ENCODE measurements at places on chromosomes 1 and 21. TPM values are rescaled to one million over a fixed set of nuclear protein-coding genes. Genes with fewer than 3 reads are reported as not detected.

GRCh38 chr1:215623162-215623561 is 56.1 kb downstream of the KCTD3 start:
- no peak for DNase-seq

DNA sequence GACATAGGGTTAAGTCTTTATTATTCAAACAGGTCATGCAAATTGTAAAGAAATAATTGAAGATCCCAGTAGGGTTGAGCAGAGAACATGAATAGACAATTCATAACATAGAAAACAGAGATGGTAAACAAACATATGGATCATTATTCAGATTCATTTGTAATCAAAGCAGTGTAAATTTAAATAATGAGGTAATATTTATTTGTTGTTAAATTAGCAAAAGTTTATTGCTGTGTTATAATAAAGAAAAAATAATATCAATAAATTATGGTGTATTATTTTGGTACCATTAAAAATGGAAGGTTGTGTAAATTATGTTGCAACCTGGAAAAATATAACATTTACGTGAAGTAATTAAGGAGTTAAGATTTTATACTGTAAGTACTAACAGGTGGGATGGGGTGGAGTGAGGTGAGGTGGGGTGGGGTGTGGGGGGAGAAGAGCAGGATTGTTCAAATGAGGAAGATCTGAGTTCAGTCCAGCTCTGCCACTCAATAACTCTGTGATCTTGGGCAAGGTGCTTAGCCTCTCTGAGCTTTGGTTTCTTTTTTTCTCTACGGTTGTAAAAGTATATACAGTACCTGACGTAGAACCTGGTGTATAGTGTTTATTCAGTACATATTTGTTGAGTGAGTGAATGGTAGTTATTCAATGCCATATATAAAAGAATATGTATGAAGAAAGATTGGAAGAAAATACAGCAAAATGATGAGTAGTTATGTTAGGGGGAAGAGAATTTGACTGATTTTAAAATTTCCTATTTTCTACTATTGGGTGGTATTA is 140.3 kb upstream of the KIF26B start:
- no peak for DNase-seq

Gene NHLH1
- total RNA-seq: 0.26 TPM

Gene GPA33
- not detected for total RNA-seq

Data from PC-9 (cell line).